Fibroblast of the aortic adventitia (primary cell): ENCODE measurements at places on chromosomes 4 and X.
A peak's percentile ranks its signal among the peaks of the same experiment; 100 is the strongest.

DNA sequence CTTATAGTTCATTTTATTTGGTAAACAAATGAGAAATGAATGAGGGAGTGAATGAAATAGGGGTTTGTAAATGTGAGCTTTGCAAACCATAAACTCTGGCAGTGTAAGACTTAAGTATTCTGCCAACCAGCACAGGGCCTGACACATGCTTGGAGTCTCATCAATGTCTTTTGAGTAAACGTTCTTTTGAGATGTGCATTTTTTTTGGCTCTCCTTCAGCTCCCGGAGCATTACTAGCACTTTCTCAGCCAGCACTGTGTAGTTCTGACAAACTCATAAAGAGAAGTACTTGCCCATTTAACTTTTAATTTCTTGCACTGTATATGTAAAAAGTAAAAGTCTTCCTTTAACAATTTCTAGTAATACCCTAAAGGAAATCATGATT, 245.3 kb downstream of the HS3ST1 start:
- DNase-seq = peak; percentile 49

DNA sequence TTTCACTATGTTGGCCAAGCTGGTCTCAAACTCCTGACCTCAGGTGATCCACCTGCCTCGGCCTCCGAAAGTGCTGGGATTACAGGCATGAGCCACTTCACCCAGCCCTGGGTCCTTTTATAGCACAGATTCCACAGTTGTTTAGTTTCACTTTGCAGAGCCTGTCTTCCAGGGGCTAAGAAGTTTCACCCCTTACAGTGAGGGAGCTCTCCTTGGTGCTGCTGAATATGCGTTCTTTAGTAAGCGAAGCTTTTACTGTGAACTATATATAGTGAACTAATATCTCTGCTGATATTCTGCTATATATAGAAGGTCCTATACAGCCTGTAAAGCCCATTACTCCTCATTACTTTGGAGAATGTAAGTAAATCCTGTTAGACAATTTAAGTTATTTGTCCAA, 4.2 kb downstream of the TCEAL6 start:
- no peak for DNase-seq

DNA sequence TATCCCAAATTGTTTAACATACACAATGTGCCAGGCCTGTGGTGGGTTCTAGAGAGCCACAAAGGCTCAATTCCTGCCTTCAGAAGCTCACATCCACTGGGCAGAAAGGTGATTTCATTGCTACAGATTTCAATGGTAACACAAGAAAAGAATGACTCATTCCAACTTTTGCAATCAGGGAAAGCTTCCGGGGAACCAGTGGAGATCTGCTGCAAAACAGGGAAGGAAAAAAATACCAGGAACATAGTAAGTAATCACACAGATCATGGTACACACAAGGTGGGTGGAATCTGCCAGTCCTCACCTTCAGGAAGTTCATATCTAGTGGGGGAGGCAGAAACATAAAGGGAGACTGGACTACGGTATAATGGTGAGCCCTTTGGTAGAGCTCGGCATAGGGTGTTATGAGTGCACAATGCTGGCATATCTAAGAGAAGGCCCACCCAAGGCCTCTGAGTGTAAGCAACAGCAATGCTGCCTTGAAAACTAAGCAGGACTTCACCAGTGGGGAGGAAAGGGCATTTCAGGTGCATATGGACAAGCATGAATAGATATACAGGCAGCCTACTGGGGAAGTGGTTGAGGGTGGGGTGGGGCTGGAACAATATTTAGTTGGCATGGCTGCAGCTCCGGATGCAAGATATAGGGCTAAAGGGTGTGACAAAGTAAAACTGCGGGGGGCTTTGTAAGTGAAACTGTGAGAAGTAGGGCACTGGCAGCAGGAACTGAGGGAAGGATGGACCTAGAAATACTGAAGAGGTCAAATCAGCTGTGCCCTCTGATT, 24.2 kb downstream of the GPRIN3 start:
- peak; percentile 9 for DNase-seq

- DNase-seq = peak; percentile 73
Measured at GRCh38 chr4:76982638-76983584, 33.4 kb downstream of the SEPTIN11 start.

- no peak for DNase-seq
Measured at GRCh38 chr4:153333874-153334273, 10.6 kb upstream of the MND1 start.

GRCh38 chr4:108533245-108533844, 87.0 kb upstream of the RPL34 start:
- DNase-seq = no peak

- no peak for DNase-seq
Measured at GRCh38 chr4:108751321-108751720, 11.5 kb downstream of the ETNPPL start.

GRCh38 chr4:13599159-13599558, 28.4 kb downstream of the BOD1L1 start:
- no peak for DNase-seq

GRCh38 chr4:126405369-126405982, 1090.7 kb downstream of the FAT4 start:
- DNase-seq = peak; percentile 47

GRCh38 chr4:123083646-123084045, 161.2 kb upstream of the NUDT6 start:
- DNase-seq = no peak

GRCh38 chr4:74161666-74162450, 3.9 kb downstream of the MTHFD2L start:
- DNase-seq = peak; percentile 43

GRCh38 chrX:40952855-40953254, 132.4 kb upstream of the USP9X start:
- peak; percentile 43 for DNase-seq

DNA sequence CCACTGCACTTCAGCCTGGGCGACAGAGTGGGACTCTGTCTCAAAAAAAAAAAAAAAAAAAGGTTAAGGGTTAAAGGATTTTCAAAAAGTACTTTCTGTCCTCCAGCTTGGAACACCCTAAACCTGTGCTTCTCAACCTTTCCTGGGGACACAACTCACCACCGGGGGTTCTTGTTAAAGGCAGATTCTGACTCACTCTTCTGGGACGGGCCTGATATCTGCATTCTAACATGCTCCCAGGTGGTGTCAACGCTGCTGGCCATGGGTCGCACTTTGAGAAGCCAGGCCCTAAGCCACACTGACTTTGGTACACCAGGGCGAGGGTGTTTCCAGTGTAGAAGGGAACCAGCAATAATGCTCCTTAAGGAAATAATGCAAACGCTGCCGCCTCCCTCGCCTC, 46.1 kb downstream of the AFAP1 start:
- no peak for DNase-seq

- peak; percentile 62 for DNase-seq
Measured at GRCh38 chr4:10033191-10033881, 12.0 kb upstream of the SLC2A9 start.

- no peak for DNase-seq
Measured at GRCh38 chr4:90184560-90184959, 57.4 kb downstream of the CCSER1 start.

DNA sequence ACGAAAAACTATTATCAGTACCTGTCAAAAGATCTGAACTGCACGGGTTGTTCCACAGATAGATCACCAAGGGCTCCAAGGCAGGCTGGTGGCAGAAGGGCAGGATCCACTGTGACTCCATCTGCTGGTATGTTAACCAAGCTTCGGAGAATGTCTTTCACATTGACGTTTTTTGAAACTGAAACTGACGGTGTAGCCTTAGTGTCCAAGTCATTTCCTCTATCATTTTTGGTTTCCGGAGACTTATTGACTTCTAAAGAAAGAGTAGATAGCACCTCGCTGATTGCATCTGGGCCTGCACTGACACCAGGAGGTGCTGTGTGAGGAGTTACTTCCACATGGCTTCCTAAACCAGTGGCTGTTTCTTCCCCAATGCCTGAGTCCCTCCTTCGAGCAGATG, 186.9 kb downstream of the LRBA start:
- no peak for DNase-seq

- no peak for DNase-seq
Measured at GRCh38 chr4:173488074-173488473, 42.0 kb downstream of the HAND2 start.

GRCh38 chrX:118548841-118549240, 53.2 kb downstream of the DOCK11 start:
- no peak for DNase-seq

DNA sequence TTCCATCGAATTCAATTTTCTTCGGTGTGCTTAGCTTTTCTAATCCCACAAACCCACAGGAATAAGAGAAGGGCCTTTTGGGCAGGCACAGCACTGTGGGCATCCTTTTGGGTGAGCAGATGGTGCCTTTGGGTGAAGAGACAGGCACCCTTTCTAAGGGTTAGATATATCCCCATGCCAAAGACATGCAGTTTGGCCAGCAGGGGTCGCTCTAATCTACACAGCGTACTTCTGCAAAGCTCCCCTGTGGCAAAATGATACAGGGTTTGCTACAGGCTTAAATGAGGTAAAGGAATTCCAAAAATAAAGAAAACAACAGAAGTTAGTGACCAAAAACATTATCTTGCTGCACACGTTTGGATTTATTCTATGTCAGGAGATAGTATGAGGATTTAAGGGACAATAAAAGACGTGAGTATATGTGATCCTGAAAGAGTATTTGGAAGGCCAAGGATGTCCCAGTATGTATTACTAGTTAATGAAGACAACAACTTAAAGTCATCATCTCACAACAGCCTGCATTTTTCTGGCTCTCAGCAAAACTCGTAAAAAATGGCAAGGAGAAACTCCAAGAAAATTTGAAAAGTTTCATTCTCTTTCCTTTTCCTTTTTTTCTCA, 49.5 kb downstream of the PHEX start:
- DNase-seq = peak; percentile 81

DNA sequence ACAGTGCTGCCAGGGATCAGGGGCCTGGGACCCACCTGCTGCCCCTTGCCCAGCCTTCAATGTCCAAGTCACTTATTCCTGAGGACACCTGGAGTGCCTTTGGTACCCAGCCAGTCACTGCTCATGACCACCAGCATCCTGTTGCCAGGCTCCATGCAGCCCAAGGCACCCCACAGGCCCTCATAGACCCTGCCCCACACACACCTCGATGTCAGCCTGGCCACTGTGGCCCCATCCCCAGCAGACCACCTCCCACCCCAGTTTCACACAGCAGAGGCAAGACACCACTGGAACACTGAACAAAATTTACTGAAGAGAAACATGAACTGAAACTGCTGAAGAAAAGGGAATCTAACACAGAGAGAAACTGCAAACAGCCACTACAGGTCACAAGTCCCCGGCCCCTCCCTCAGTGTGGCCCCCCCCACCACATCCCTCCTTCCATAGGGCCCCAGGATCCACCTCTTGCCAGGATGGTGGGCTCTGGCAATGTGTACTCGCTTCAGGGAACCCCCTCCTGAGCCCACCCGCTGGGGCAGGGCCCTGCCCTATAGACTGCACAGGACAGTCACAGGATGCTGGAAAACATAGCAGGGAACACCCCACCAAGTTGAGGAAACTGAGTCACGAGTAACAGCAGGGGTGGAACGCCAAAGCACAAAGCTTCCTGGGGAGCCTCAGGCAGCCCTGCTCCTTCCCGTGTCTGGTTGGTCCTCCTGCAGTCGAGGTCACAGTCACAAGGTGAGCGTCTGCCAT, 5.2 kb downstream of the PNMA5 start:
- DNase-seq = no peak

DNA sequence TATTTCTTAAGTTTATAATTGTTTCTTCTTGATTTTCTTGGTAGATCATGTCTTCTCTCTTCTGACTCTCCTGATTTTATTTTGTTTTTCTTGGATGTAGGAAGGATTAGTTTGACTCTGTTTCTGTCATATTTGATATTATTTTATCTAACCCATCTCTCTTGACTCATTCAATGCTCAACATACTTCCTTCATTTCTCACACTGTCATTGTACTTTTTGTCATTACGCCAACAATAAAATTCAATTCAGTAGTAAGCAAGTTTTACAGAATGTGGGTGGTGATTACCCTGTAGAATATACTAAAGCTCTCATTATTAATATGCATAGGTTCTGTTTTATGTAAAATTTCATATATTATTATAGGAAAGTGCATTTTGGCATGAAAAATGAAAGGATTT, 1303.0 kb upstream of the AGA start:
- DNase-seq = no peak
